ENCODE measurements at places on chromosomes 2 and 18.
A peak's percentile ranks its signal among the peaks of the same experiment; 100 is the strongest.

DNA sequence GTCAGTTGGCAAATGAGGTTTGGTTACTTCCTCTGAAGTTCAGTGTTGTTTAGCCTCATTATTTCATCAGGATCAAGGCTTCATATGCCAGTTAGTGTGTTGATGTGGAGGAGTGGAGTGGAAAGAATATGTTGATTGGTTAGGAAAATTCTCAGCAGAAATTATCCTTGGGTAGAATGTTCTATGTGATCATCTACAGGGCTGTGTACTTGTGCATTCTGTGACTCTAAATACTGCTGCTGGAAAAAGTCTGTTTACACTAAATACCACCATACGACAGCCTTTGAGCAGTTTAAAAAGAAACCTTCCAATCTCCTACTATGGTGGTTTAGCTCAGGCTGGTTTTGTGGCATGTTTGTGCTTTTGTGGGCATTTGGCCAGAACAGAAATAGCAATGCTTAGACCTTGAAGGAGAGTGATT lies 25.8 kb downstream of the CAB39 start:
- no peak overlapping the region for H3K4me3 ChIP-seq
- peaks cover 4% of the 10 kb centered on the region for H3K4me1 ChIP-seq
- no peak for DNase-seq
- H3K27me3 ChIP-seq: no peaks in the 10 kb centered on the region
- peak overlapping the region; percentile 98 for H3K27ac ChIP-seq

DNA sequence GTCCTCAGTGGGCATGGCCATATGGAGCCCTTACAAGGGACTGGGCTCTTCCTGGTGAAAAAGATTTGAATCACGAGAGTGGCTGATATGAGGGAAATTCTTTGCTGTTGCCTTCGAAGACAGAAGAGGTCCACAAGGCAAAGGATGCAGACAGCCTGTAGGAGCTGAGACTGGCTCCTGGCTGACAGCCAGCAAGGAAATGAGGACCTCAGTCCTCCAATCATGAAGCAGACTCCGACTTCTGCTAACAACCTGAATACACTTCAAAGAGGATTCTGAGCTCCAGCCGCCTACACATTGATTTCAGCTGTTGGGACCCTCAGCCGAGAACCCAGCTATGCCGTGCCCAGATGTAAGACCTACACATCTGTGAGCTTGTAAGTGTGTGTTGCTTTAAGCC lies 3.0 kb upstream of the ST8SIA5 start:
- no peaks in the 10 kb centered on the region for H3K36me3 ChIP-seq
- no peak for DNase-seq
- H3K27ac ChIP-seq: no peak overlapping the region
- H3K4me1 ChIP-seq: no peaks in the 10 kb centered on the region
- H3K4me3 ChIP-seq: no peak overlapping the region

GRCh38 chr18:24031916-24032315 lies 17.4 kb downstream of the TTC39C start:
- H3K27ac ChIP-seq: no peak overlapping the region
- H3K27me3 ChIP-seq: no peaks in the 10 kb centered on the region

DNA sequence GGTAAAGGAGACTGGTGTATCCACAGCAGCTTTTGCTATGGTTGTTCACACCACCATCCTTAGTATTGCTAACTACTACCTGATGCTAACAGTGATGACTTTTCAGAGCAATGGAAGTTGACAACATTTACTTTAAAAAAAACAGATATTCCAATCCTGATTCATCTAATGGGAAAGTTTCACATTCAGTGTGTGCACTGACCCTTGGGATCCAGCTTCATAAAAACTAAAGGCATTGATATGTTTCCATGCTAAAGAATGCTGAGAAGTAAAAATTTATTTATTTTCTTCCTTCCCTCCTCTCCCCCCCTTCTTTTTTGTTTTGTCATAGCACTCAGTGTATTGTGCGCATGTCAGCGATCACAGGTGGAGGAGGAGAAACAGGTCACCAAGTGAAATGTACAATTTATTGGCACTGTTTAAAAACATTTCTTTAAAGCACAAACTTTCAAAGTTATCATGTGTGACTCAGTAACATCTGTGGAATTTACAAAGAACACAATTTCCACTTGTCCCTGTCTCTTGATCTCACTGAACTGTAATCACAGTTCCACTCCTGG lies 229.9 kb downstream of the ALK start:
- no peak for DNase-seq
- H3K27ac ChIP-seq: no peak overlapping the region

DNA sequence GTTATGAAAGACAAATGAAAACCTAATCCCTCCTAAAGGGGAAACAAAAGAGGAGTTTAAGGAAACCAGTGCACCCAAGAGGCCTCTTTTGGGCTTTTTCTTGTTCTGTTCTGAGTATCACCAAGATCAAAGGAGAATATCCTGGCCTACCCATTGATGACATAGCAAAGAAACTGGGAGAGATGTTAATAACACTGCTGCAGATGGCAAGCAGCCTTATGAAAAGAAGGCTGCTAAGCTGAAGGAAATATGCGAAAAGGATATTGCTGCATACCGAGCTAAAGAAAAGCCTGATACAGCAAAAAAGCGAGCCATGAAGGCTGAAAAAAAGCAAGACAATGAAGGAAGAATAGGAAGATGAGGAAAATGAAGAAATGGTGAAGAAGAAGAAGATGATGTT lies 23.6 kb upstream of the STAT4 start:
- H3K4me3 ChIP-seq: no peak overlapping the region
- H3K36me3 ChIP-seq: no peaks in the 10 kb centered on the region
- peaks cover 15% of the 10 kb centered on the region for H3K4me1 ChIP-seq
- H3K27ac ChIP-seq: no peak overlapping the region
- no peaks in the 10 kb centered on the region for H3K27me3 ChIP-seq

DNA sequence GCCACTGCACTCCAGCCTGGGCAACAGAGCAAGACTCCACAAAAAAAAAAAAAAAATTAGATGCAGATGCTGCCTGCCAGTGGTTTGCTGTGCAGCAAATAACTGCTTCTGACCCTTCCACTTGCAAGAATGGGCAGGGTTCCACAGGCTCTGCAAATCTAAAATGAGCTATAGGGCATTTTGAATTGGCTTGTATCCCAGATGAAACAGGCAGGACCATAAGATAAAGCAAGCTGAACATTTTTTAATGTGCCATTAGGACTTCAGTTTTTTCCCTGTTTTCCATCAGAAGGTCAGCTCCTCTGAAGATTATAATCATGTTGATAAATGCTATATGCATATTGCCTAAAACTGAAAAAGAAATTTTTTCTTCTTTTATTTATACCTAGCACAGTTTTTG lies 15.7 kb upstream of the FZD7 start:
- H3K4me1 ChIP-seq: no peaks in the 10 kb centered on the region
- no peak for DNase-seq
- H3K27me3 ChIP-seq: no peaks in the 10 kb centered on the region
- H3K27ac ChIP-seq: no peak overlapping the region
- no peaks in the 10 kb centered on the region for H3K36me3 ChIP-seq
- no peak overlapping the region for H3K4me3 ChIP-seq

DNA sequence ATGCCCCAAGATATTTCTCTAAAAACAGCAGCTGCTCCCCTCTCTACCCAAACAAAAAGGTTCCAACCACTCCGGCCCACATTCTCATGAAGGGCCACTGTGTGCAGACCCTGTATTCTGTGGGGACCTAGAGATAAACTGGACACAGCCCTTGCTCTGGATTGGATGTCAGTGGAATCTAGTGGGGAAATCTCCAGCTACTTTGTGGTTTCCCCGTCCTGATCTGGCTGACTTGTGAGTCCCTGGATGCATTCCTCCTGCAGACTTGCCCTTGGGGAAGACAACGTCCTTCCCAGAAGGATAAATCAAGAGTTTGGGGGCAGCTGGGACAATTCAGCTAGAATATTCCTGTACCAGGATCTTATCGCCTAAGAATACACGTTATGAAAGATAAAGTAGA lies 151.1 kb downstream of the FSHR start:
- H3K27me3 ChIP-seq: no peaks in the 10 kb centered on the region
- DNase-seq: no peak
- no peaks in the 10 kb centered on the region for H3K36me3 ChIP-seq
- H3K4me1 ChIP-seq: no peaks in the 10 kb centered on the region

- no peak overlapping the region for H3K27ac ChIP-seq
- H3K36me3 ChIP-seq: no peaks in the 10 kb centered on the region
- peak overlapping the region; percentile 83 for H3K4me3 ChIP-seq
- H3K4me1 ChIP-seq: no peaks in the 10 kb centered on the region
- no peaks in the 10 kb centered on the region for H3K27me3 ChIP-seq
Measured at GRCh38 chr2:130391872-130392670, 36.2 kb downstream of the PTPN18 start.

DNA sequence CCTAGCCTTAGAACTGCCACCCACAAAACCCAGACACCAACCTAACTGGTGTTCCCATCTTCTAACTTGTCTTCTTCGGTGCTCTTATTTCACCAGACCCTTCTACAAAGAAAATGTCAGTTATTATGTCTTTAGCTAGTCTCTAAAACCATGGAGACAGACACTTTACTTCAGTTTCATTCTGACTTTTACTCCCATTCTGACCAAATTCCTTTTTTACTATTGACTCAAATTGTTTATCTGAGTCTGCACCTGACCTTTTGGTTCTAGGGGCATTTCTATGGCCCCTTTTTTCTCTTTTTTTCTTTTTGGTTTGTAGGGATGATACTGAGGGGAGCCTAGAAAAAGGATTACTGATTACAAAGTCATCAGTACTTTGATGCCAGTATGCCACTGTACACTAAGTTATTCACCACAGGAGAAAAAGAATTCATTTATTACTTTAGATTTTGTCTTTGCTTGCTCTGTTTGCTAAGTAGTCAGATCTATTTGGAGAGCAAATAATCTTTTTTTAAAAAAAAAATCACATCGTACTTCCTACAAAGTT lies 6.8 kb upstream of the SLC1A4 start:
- H3K36me3 ChIP-seq: no peaks in the 10 kb centered on the region
- no peaks in the 10 kb centered on the region for H3K27me3 ChIP-seq
- no peak overlapping the region for H3K27ac ChIP-seq
- no peak overlapping the region for H3K4me3 ChIP-seq

DNA sequence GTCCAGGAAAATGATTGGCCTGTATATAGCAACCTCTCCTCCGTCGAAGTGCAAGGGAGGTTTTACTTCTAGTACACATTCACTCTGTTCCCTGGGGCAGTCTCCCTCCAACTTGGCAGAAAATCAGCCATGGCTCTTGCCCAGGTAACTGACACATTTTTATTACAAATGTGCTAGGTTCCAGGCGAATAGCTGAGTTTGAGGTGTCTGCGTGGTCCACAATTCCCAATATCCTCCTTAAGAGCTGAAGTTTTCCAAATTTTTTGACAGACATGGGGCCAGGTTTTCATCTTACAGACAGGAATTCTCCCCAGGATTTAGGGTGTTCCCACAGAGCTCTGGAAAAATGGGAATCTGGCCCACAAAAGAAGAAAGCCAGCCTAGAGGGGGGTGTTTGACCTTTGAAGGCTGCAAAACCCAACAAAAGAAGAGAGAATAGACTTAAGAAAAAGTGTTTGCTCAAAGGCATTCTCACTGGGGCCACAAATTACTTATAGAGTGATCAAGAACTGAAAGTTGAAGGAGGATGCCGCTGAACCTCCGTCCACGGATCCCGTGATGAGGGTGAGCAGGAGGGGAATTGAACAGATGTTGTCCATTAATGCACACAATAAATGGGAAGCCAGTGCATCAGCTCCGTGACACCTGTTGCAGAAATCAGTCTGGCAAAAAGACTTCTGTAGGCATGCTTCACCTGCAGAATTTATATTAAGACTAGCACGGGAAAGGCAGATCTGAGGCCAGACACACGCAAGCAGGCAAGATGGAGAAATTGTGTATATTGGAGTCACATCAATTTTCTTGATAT lies 242.3 kb upstream of the COPS8 start:
- peaks cover 9% of the 10 kb centered on the region for H3K4me1 ChIP-seq
- no peak overlapping the region for H3K27ac ChIP-seq
- no peak overlapping the region for H3K4me3 ChIP-seq

DNA sequence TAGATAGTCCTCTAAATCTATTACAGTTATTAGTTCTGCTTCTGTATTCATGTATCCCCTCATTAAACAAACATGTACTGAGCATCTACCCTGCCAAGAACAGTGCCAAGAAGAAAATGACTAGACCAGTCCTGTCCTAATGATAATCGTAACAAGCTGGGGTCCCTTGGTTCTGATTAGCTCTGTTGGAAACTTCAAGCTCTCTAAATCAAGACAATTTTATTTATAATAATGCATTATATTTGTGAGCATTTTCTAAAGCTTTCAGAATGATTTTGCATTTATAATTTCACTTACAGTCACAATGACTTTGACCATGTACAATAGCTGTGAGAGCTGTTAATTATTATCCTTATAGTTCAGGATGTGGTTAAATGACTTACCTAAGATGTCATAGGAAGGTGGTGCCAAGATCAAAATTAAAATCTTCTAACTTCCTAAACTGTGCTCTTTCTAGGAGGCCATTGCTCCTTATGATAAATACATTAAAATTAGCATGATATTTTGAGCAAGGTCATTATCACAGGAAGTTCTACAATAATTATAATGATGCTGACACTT lies 336.5 kb upstream of the SLC39A10 start:
- H3K4me3 ChIP-seq: no peak overlapping the region
- H3K36me3 ChIP-seq: no peaks in the 10 kb centered on the region
- no peak overlapping the region for H3K27ac ChIP-seq
- no peak for DNase-seq
- H3K27me3 ChIP-seq: no peaks in the 10 kb centered on the region

DNA sequence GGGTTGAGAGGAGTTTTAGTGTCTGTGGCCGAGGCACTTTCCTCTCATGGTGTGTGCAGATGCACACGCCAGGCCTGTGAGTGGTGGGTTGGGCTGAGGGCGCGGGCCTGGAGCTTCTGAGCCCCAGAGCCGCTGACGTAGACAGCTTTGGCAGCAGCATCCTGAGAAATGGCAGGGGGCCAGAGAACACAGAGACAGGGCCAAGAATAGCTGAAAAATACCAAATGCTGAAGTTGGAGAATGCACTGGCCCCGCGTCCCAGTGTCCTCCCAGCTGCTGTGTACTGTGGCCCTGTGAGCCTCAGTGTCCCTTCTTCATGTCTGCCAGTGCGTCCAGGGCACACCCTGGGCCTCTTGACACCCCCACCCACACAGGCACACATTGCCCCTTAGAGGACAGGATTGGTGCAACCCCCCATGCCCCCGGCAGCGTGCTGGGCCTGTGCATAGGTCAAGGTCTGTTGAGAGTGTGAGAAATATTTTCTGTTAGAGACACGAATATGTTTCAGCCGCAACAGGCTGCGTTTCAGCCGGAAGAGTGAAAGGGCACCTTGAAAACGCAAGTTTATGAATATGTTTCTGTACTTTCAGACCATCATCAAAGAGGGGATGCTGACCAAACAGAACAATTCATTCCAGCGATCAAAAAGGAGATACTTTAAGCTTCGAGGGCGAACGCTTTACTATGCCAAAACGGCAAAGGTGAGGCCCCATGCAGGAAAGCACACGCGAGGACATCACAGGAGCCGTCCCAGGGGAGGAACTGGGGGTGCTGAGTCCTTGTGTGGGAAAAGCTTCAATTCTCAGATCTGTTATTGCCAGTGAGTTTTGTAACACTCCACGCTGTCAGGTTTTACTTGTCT lies 33.6 kb downstream of the DGKD start:
- no peaks in the 10 kb centered on the region for H3K4me1 ChIP-seq
- no peaks in the 10 kb centered on the region for H3K36me3 ChIP-seq
- no peaks in the 10 kb centered on the region for H3K27me3 ChIP-seq
- H3K4me3 ChIP-seq: no peak overlapping the region

GRCh38 chr18:30727849-30728248 lies 314.7 kb downstream of the DSC3 start:
- H3K4me3 ChIP-seq: no peak overlapping the region
- no peak for DNase-seq
- no peaks in the 10 kb centered on the region for H3K36me3 ChIP-seq
- no peaks in the 10 kb centered on the region for H3K27me3 ChIP-seq
- no peak overlapping the region for H3K27ac ChIP-seq

GRCh38 chr2:200129721-200130462 lies 174.5 kb downstream of the MAIP1 start:
- H3K27ac ChIP-seq: no peak overlapping the region
- H3K36me3 ChIP-seq: no peaks in the 10 kb centered on the region
- no peaks in the 10 kb centered on the region for H3K27me3 ChIP-seq
- H3K4me1 ChIP-seq: no peaks in the 10 kb centered on the region
- H3K4me3 ChIP-seq: no peak overlapping the region
- no peak for DNase-seq

Measured in aorta (tissue), 5 donors.